Thoracic aorta (tissue), 2 donors: ENCODE measurements at places on chromosomes 16 and 17.

DNA sequence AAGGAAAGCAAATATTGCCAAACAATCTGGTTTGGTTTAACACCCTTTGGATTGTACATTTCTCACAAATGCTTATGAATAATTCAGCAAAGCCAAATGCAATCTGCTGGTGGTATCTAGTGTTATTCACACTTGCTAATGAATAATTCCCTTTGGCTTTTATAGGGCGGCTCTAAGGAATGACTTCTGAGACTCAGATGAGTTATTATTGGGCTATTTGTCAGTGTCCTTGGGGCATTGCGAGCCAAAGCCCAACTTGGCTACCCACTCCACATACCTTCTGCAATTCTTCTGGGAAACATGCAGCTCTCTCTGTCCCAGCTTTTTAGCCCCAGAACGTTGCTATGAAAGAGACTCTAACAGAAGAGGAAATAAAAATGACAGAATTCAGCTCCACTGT lies 41.1 kb downstream of the FTO start:
- peaks cover 26% of the 10 kb centered on the region for H3K4me1 ChIP-seq
- no peaks in the 10 kb centered on the region for H3K36me3 ChIP-seq
- peak overlapping the region; percentile 42 for H3K27ac ChIP-seq
- H3K27me3 ChIP-seq: no peaks in the 10 kb centered on the region
- peak overlapping the region; percentile 3 for H3K4me3 ChIP-seq

- H3K27ac ChIP-seq: no peak overlapping the region
- H3K4me3 ChIP-seq: no peak overlapping the region
- no peaks in the 10 kb centered on the region for H3K27me3 ChIP-seq
- no peak for DNase-seq
- peaks cover 70% of the 10 kb centered on the region for H3K36me3 ChIP-seq
- peaks cover 5% of the 10 kb centered on the region for H3K4me1 ChIP-seq
Measured at GRCh38 chr17:29107084-29107483, 64.1 kb downstream of the PIPOX start.

DNA sequence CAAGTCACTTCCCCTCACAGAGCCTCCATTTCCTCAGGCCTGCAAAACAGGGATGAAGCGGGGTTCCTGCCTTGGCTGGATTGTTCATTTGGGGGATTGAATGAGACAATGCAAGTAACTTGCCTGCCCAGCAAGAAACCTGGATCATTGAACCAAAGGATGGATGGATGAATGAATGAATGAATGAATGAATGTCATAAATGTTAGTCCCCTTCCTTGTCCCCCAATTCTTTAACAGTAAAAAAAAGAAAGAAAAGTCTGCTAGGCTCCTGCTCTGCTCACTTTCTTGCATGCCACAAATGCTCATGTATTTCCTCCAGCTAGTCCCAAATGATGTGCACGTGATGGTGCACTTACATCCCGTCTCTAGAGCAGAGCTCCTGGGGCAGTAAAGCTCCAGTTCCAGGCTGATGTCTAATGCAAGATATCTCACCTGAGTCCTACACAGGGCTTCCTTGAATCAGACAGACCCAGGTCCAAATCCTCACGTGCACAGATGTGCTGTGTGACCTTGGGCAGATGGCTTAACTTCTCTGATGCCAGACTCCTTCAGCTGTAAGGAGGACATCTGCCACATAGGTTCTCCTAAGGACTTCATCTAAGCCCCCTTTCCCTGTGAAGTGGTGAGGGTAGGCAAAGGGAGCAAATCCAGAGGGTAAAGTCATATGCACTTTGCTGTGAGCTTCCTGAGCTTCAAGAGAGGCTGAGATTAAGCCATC lies 45.5 kb downstream of the C16orf82 start:
- no peaks in the 10 kb centered on the region for H3K36me3 ChIP-seq
- H3K4me1 ChIP-seq: no peaks in the 10 kb centered on the region
- no peak for DNase-seq
- no peaks in the 10 kb centered on the region for H3K27me3 ChIP-seq
- H3K4me3 ChIP-seq: no peak overlapping the region
- H3K27ac ChIP-seq: no peak overlapping the region

GRCh38 chr16:81429045-81429521 lies 15.5 kb upstream of the CMIP start:
- H3K36me3 ChIP-seq: no peaks in the 10 kb centered on the region
- H3K27ac ChIP-seq: no peak overlapping the region
- no peak overlapping the region for H3K4me3 ChIP-seq
- no peaks in the 10 kb centered on the region for H3K27me3 ChIP-seq
